Left renal pelvis (tissue), 4 donors: ENCODE measurements at places on chromosomes 4 and X. TPM values are rescaled to one million over a fixed set of nuclear protein-coding genes. Genes with fewer than 3 reads are reported as not detected.

DNA sequence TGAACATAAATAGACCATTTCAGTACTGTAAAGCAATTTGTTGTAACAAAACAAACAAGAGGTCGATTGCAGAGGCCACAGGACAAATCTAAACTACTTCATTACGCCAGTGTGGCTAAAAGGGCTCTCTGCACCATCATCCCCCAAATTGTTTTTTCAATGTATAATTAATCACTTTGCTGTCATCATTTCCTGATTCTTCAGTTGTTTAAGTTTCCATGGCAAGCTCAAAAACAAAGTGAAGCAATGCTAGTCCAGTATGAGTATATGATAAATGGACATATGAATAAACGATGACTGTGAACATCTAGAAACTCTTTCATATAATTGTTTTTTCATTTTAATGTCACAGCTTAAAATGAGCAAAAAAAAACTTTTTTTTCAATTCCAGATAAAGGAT, 235.4 kb upstream of the FGF13 start:
- DNase-seq = no peak

TKTL2 gene
- not detected for polyA plus RNA-seq

DNA sequence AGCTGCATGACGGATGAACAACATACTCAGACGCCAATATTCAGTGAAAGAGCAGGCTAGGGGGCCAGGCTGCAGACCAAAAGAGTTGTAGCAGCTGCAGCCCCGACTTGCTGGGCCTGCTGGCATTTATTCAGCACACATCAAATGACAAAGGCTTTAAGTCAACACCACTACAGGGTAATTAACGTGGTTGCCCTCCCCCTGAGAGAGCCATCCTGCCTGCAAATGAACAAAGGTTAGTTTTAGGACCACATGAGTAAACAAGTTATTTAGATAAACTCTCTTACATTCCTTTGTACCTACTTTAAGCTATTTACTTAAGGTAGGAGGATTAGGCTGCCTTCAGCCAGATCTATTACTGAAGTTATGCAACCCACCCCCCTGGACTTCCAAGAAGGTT, 1329.1 kb downstream of the PCDH18 start:
- no peak for DNase-seq

GRCh38 chr4:152565333-152565732, 29.4 kb upstream of the FBXW7 start:
- no peak for DNase-seq

DNA sequence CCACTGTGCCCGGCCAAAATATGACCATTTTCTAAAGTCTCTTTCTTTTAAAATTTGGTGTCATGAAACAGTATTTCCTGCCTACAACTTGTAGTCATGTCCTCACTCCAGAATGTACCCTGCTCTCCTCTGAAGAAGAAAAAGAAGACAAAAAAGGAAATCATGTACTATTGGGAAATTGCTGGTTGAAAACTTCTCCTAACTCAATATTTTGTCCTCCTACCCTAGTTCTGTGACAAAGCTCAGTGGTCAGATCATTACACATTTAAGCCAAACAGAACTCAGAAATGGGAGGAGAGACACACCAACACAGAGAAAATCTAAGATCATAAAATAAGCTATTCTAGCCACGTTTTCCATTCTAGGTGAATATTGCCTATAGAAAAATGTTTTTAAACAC, 127.7 kb downstream of the IRF2 start:
- no peak for DNase-seq

LIAS gene
- 18.3 TPM for polyA plus RNA-seq

ARFIP1 gene
- polyA plus RNA-seq = 38.7 TPM

- no peak for DNase-seq
Measured at GRCh38 chr4:48173056-48173991, 39.3 kb upstream of the TXK start.

- no peak for DNase-seq
Measured at GRCh38 chr4:31094474-31094873, 374.3 kb downstream of the PCDH7 start.

MTMR8 gene
- polyA plus RNA-seq = 2.4 TPM

- no peak for DNase-seq
Measured at GRCh38 chr4:120062663-120063195, 3.9 kb downstream of the MAD2L1 start.

DNA sequence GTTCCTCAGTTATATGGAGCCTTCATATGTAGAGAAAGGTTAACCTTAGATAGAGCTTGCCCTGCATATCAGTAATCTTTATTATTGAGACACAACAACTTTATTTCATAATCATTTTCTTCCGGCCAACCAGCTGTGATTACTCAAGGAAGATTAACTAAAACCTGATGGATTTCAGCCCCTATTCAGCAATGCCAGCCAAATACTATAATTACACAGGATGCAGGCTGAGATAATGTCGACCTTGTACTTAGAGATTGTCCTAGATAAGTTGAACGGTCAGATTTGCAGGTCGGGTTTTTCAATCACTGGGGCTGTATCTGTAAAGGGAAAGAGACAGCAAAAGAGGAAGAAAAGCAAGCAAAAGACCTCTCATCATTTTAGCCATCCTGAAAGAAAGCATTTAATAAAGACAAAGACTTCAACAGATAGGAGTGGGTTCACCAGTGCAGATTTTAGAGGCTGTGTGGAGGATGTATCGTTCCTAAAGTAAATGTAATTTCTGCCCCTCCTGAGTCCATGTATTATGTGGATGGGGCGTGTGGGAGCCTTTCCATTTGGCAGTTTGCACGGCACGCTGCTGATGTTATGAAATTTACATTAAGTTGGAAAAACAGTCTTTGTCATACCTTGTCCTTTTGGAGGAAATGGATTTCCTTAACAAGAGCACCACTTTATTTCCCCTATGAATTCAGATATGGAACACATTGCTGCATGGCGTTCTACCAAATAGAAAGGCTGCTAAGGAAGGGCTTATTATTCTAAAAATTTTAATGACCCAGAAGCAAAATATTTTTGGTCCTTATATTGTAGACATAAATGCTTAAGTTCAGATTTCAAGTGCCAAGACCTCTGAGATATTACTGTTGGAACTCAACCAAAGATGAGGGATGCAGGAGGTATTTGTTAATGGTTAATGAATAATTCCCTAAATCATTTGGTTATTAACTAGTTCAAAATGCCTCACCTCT, 496.7 kb downstream of the SPRY1 start:
- DNase-seq = no peak

DNA sequence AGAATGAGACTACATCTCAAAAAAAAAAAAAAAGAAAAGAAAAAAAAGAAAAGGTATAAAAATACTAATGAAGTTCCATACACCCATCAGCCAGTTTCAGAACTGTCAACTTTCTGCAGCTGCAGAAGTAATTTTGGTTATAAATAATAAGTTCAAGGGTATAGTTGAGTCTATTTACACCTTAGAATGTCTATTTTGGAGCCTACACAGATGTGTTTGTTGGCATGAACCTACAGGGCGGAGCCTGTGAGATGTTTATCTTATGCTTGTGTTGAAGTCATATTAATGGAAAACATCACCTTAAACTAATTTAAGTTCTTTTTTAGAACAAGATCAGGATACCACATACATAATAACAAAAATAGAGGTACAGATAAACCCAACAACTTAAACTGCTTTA, 85.8 kb downstream of the RAPGEF2 start:
- DNase-seq = no peak

- DNase-seq = no peak
Measured at GRCh38 chr4:187103351-187103750, 379.7 kb upstream of the FAT1 start.

DNA sequence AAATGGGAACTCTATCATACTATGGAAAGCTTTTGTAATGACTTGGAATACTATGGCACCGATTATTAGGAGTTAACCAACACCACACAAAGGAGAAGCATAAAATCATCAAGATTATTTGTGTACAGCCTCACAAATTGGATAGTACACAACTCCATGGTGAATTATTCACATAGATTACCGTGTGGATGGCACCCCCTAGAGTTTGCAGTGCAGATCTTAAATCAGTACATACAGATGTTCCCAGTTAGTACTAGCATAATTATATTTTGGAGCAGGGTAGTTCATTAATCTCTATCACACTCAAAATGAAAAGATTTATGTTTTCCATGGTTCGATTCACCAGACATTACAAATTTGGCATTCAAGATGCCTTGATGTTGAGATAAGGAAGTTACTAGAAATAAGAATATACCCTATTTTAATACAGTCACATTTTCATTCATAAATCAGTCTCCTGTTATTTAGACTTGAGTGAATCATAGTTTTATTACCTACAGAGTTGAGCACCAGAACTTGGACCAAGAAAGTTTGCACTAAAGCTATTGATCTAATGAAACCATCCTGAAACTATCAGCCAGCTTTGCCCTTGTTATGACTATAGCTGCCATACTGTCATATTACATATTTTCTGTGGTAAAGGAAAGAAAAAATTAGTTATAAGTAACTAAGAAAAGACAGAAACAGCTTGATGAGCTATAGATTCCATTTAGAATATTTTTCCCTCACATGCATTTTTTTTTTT, 531.8 kb downstream of the GLUD2 start:
- no peak for DNase-seq

- DNase-seq = no peak
Measured at GRCh38 chr4:24887881-24888430, 24.9 kb downstream of the CCDC149 start.

- no peak for DNase-seq
Measured at GRCh38 chr4:146049802-146050201, 111.2 kb upstream of the ZNF827 start.
